ENCODE measurements at places on chromosomes 12 and 14.

DNA sequence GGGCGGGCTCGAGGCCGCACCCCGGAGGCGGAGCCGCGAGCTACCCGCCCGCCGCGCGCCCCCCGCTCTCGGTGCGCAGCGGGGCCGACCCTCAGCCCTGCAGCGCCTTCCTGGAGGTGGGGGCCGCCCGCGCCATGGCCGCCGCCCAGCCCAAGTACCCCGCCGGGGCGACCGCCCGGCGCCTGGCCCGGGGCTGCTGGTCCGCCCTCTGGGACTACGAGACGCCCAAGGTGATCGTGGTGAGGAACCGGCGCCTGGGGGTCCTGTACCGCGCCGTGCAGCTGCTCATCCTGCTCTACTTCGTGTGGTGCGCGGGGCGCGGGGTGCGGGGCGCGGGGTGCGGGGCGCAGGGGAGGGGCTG lies at the start of gene P2RX2:
Gene P2RX2 (plus strand): TSS at position 94 of the 361 bp plus-strand sequence. CDS start 41 bp downstream, at position 135.
- DNase-seq = no peak

- DNase-seq = peak; percentile 41
Observed at GRCh38 chr12:51926718-51927117, 19.4 kb downstream of the ACVRL1 start.

DNA sequence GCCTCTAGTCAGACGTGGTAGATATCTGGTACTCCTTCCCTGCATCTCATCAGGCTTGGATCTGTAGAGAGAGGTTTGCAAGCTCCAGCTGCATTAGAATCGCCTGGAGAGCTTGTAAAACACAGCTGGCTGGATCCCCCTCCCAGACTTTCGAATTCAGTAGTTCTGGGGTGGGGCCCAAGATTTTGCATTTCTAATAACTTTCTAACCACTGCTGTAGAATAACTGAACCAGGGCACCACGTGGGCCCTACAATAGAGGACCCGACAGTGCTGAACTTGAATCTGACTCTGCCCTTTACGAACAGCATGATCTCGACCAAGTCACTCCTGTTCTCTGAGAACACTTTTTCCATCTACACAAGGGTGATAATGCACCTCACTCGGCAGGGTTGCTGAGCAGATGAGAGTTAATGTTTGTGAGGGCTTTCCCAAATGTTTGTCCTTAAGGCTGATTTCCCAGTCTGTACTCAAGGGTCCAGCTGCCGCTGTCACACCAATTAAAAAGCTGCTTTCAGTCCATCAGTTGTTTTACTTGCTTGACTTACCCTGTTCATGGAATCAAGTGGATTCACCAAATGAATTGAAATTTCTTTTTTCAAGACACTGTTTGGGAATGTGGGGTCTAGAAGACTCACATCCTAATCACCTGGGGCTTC lies 86.6 kb upstream of the SLC24A4 start:
- no peak for DNase-seq

GRCh38 chr12:116138364-116138763 lies 139.1 kb downstream of the MED13L start:
- DNase-seq = no peak

DNA sequence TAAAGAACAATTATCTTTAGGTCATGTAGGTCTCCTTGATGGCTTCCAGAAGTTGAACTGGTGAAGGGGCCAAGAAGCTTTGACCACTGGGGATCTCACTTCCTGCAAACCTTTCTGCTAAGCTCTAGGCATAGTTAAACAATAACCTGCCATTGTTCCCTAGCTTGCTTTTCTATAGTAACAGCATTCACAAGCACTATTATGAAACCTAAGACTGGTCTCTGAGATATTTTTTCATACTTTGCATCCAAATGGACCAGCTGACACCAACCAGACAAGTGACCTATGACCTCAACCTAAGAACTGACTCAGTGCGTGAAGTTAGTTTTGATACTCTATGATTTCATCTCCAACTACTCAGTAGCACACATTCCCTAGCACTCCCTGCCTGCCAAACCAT lies 129.1 kb downstream of the PTPRB start:
- DNase-seq = no peak
